NCI-H460 (cell line): ENCODE measurements at places on chromosomes 5 and 9.
A peak's percentile ranks its signal among the peaks of the same experiment; 100 is the strongest.

- no peak for DNase-seq
These were observed 148.3 kb upstream of the RUSC2 start for GRCh38 chr9:35341585-35341984.

- DNase-seq: no peak
These were observed 48.8 kb downstream of the TRPM3 start for GRCh38 chr9:71072587-71072986.

- no peak for DNase-seq
These were observed 811.7 kb upstream of the GRAMD2B start for GRCh38 chr5:125611541-125611940.

DNA sequence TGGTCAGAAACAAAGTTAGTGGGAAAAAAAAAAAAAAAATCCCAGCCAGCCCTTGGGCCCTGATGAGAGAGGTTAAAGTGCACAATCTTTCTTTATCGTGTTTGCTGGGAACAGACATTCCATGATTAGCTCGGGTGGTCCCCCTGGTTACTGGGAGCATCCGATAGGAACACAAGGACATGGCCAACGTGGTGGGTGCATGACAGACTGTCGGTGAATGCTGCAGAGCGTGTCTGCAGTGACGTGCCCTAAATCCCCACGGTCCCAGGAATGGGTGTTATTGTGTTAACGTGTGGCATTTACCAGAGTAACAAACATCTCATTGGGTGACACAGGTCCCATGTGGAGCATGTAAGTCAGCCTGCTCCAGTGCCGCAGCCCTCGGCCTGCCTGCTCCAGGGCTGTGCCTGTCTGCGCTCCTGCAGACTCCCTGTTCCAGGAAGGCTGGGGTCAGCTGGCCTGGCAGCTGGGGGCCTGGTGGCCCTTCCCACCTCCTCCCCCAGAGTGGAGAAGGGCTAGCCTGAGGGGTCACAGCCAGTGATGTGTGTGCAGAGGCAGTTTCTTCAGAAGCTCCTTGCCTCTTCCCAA, 34.3 kb upstream of the TBC1D2 start:
- DNase-seq: no peak

- peak; percentile 54 for DNase-seq
These were observed at the start of gene SMIM3 for GRCh38 chr5:150778517-150779396. TSS of gene SMIM3 (plus strand) at chr5:150778757. CDS start at chr5:150795441, 16,684 bp downstream.

DNA sequence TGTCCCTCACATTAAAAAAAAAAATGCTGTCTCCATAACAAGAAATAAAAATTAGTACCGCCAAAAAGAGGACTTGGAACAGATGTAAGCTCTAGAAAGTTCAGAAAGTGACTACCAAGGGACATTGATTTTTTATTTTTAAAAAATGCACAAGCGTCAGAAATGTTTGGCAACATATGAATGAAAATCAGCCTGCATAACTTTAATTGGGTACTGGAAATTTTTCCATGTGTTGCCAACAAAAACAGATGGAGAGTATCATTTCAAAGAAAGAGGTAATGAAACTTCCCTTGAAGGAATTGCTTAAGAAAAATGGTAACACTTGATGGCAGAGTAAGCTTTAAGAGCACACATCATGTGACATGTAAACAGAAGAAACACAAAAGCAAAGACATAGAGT, 47.2 kb downstream of the OR2K2 start:
- DNase-seq: no peak

- no peak for DNase-seq
These were observed 81.5 kb upstream of the MSX2 start for GRCh38 chr5:174642816-174643405.

DNA sequence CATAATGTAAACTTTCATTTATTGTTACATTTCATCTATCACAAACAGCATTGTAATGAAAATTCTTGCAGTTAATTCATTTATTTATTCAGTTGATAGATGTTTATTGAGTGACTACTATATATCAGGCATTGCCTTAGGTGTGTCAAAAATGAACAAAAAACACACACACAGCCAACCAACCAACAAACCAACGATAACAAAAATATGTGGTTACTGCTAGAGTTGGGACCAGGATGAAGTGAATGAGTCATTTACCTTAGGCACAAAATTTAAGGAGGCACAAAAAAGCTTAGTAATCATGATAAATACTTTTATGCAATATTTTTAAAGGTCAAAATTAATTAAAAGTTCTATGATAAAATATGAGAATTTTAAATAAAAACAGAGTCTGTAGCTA, 223.4 kb downstream of the CSNK1G3 start:
- DNase-seq: no peak

DNA sequence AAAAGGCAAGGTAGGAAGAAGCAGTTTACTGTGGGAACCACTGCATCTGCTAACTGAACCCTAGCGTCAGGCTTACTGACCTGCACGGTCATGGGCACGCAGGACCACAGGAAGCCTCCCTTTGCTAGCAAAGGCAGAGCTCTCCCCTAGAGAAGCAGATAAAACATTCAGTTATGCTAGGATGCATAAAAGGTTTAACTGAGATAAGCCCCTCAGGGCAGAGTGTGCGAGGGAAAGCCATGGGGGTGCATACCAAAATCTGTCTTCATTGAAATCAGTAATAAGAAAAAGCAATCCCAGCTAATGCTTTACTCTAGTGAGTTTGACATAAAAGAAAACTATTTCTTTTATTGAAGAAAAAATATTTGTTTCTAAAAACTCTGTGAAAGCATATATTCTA, 2403.7 kb upstream of the C9orf72 start:
- no peak for DNase-seq

GRCh38 chr5:71757590-71758543, 38.8 kb downstream of the CARTPT start:
- peak; percentile 64 for DNase-seq

- no peak for DNase-seq
These were observed 718 bp upstream of the TMEM215 start for GRCh38 chr9:32782476-32783167.

- DNase-seq: no peak
These were observed 16.9 kb downstream of the LMX1B start for GRCh38 chr9:126630458-126631237.

- no peak for DNase-seq
These were observed 126.4 kb upstream of the GPR151 start for GRCh38 chr5:146642410-146642809.

- DNase-seq: peak; percentile 76
These were observed 17.3 kb upstream of the ODF2 start for GRCh38 chr9:128438343-128439109.

DNA sequence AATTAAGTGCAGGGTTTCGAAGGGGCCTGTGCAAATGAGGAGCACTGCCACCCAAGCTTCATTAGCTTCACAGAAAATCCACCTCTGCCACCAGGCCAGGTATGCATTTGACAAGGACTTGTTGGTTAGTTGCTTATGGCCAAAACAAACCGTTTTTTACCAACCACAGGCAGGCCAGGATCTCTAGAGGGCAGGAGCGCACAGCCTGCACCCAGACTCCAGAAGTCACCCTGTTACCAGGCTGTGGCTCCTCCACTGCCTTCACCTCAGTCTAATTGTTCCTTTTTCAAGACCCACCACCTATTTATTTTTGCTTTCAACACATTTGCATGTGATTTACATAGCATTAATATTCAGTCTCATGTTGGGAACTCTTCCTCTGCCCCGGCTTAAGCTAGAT, 78.3 kb upstream of the HSPA9 start:
- DNase-seq: peak; percentile 16

GRCh38 chr5:96076451-96076850, 114.8 kb upstream of the ELL2 start:
- DNase-seq: no peak

DNA sequence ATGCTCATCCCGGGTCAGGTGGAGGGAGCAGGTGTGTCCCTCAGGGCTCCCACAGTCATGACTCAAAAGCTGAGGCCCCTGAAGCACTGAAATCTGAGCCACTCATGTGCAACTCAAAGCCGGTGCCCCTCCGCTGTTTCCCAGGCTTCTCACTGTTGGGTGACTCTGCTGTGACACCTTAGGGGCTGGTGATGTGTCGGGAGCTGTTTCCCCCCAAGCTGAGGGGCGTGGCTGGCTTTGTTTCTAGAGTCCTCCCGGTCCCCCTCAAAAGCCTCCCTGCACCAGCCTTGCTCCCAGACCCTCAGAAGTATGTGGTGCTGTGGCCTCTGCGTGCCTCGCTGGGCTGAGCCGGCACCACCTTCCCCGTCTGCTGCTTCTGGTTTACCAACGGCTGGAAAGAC, 39.7 kb downstream of the PLPP7 start:
- DNase-seq: no peak

GRCh38 chr9:22383718-22384117, 62.9 kb upstream of the DMRTA1 start:
- no peak for DNase-seq

DNA sequence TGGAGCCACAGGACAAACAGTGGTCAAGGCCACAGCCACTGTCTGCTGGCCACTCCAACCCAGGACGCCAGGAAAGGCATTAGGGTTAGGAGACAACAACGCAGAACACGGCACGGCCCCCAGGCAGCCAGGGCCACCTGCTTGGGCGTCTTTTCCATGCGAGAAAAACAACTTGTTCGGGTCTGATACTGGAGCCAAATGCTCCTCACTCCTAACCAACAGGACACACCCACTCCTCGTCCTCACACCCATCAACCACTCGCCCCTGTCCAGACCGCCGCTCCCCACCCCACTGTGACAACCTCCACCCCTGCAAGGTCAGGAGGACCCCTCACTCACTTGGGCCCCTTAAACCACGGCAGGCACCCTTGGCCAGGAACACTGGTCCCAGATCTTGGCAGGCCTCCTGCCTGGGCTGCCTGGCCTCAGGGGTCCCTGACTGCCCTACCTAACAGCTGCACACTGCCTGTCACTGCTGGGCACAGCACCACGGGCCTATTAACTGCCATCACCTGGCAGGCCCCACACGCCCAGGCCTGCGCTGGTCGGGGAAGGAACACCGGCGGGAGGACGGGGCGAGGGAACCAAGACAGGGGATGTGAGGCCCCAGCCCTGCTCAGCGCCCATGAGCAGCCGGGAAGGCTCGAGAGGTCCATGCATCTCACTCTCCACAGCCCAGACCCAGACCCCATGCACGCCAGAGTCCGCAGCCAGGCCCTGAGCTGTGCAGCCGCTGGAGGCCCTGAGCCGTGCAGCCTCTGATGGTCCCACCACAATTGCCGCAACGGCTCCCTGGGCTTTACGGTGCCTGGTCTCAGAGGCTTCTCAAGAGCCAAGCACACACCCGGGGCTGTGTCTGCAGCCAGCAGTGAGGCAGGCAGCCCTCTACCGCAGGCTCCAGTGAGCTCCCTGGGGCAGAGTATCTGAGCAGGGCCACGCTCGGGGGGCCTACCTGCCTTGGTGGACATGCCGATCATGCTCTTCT, 13.8 kb downstream of the CLPTM1L start:
- no peak for DNase-seq

DNA sequence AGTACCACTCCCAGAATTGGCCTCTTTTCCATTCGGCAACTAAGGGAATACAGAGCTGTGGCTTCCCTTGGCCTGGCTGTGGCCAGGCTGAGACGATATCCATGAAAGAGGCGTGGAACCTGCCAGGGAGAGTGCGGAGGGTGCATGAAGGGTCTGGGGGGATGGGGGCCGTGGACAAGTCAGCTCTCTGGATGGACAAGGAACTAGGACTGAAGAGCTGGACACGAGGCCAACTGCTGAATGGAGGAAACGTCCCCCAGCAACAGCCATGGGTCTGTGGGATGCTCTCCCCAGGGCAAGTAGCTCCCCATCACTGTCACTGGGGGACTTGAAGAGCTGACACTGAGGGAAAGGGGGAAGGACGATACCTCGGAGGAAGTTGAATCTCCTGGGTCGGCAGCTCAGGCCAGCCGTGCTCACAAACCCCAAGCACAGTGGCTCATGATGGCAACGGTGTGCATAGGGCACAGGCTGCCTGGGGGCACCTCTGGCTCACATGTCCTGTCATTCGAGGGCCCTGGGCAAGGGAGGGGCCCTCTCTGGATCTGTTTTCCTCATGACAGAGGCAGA, 4.1 kb upstream of the OLFM1 start:
- no peak for DNase-seq

DNA sequence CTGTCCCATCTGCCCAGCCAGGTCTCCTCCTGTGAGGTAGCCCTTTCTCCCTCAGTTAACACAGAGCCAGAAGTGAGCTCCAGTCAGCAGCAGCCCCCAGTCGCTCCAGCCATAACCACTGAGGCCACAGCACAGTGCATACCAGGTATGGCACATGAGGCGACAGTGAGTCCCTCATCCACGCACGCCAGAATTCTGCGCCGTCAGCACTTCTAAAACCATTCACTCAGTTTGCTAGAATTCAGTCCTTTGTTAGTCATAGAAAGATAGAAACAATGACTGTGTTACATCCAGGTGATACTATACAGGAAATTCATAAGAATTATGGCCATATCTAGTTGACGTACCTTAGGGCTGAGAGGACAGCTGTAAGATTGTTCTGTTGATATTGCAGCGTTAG, 88.5 kb downstream of the KIAA1958 start:
- no peak for DNase-seq

DNA sequence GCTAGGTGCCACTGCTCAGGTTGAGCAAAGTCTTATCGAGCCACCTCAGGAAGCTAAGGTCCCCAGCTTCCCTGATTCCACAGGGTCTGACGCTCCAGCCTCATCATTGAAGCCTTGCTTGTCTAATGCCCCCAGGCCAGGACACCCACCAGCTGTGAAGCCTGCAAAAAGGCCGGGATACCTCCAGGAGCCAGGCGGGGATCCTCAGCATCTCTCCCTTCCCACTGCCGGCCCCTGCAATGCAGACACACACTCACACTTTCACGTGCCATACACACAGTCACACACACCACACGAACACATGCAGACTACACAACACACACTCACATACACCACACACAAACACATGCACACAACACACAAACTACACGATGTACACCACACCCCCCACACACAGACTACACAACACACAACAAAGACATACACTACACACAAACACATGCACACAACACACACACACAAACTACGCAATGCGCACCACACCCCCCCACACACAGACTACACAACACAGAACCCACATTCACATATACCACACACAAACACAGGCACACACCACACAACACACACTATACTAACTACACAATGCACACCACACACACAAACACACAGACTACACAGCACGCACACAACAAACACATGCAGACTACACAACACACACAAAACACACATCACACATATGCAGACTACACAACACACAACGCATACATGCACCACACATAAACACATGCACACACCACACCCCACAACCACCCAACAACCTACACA, 17.8 kb upstream of the S1PR3 start:
- DNase-seq: no peak

DNA sequence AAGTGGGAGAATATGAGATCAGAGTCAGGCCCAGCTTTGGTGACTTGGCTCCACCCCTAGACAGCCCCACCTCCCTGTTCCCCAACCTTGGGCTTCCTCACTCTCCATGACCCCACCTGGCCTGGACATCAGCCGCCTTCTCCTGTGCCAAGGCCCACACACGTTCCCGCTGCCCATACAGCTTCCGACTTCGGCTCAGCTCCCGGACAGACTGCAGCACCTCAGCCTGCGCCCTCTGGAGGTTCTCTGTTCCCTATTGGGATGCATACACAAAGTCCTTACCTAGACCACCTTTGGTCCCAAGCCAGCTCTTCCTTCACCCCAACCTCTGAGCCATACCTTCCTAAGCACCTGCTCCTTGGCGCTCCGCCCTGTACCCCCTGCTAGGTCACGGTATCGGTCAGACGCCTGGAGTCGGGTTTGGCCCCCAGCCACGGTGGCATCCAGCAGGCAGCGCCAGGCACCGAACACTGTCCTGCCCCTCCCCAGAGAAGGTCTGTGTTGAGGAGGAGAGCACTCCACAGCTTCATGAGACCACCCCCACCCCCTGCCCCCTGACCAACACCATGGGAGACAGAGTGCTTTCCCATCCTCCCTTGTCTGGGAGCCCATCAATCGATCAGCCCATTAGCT, 2.0 kb downstream of the FCHSD1 start:
- no peak for DNase-seq
